ENCODE measurements at places on chromosomes 12 and 14. TPM values are rescaled to one million over a fixed set of nuclear protein-coding genes. Genes with fewer than 3 reads are reported as not detected.

Gene PDE3A
- 7.9 TPM for polyA plus RNA-seq

Gene DIO2
- 1.8 TPM for polyA plus RNA-seq

Gene RNU6-7
- polyA plus RNA-seq = not detected

Gene ABCC9
- 83.9 TPM for polyA plus RNA-seq

- DNase-seq = no peak
Measured at GRCh38 chr12:101696251-101697196, 916 bp upstream of the CHPT1 start.

DNA sequence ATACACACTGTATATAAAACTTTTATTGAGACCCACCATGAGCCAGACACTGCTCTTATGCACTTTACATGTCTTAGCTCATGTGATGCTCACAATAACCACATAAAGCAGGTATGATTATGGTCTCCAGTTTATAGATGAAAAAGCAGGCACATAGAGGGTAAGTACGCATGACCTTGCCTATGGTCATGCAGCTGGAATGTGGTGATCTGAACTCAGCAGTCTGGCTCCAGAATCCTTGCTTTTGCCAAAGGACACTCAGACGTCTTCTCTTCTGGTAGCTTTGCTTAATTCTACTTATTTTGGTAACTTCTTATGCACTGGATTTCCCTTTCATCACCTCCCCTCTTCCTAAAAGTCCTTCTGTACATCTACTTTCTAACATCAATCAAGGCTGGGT lies 103.3 kb upstream of the CRY1 start:
- DNase-seq = no peak

- no peak for DNase-seq
Measured at GRCh38 chr12:131785763-131786330, 42.3 kb upstream of the MMP17 start.

Gene GPR68
- polyA plus RNA-seq = 0.82 TPM

DNA sequence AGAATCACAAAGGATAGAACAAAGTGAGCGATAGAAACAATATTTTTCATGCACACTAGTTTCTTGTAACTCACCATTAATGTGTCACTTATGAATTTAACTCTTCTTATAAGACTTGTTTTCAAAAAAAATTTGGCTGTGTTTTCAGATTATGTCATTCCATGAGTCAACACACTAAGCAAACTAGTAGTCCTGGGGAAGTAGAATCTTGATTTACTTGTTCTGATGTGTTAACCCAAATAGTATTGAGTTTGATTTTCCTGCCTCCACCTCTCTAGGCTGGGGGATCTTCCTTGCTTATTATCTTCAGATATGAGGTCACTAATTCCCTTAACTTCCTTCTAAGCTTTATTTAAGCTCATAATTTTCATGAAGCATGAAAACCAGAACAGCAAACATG lies 151.0 kb upstream of the SEL1L start:
- no peak for DNase-seq
